Tibial nerve (tissue), 4 donors: ENCODE measurements at places on chromosomes 5 and 9. TPM values are rescaled to one million over a fixed set of nuclear protein-coding genes. Genes with fewer than 3 reads are reported as not detected.

DNA sequence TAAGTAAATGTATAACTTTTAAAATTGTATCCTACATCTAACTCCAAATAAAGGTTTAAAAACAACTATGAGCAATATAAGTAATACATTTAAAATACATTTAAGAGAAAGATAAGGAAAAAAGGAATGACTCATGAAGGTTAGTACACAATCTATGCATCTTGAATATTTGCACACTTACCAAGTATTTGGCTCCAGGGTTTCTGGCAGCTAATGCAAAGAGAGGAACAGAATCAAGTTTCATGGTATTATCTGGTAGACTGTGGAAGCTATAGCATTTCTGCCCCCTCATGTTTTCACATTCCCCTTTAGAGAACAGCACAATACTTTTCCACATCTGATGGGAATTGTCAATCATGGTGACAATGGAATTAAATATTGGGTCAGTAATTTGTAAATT is 132.1 kb downstream of the COX7C start:
- DNase-seq, result no peak

GRCh38 chr5:151222054-151222789 is 1.7 kb downstream of the CCDC69 start:
- no peak for DNase-seq

DNA sequence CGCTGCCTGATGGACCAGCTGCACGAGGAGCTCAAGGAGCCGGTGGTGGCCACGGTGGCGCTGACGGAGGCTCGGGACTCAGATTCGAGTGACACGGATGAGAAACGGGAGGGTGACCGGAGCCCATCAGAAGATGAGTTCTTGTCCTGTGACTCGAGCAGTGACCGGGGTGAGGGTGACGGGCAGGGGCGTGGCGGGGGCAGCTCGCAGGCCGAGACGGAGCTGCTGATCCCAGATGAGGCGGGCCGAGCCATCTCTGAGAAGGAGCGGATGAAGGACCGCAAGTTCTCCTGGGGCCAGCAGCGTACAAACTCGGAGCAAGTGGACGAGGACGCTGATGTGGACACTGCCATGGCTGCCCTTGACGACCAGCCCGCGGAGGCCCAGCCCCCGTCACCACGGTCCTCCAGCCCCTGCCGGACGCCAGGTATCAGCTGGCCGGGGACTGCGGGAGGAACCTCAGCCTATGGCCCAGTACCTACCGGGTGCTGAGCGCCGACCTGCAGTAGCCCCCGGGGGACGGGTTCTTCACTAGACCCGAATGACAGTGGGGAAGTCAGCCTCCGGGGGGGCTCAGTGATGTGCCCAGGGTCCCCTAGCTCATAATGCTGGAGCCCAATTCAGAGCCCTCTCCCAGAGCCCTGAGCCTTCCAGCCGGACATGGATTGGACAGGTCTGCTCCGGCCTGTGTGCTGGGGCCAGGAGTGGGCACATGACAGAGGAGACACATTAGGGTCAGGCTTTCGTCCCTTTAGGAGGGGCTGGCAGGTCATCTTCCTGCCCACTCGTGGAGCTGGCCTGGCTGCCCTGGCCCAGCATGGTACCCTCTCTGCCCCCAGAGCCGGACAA is 33.0 kb downstream of the USP20 start:
- DNase-seq, result no peak

Gene PCDHGA8
- 7.5 TPM for total RNA-seq

GRCh38 chr5:6567835-6568234 is 65.0 kb downstream of the NSUN2 start:
- no peak for DNase-seq

Gene ADAMTS2
- 23.2 TPM for total RNA-seq
